Nephron progenitor cell (in vitro differentiated cells): ENCODE measurements at places on chromosomes 7 and 10.
A peak's percentile ranks its signal among the peaks of the same experiment; 100 is the strongest.

DNA sequence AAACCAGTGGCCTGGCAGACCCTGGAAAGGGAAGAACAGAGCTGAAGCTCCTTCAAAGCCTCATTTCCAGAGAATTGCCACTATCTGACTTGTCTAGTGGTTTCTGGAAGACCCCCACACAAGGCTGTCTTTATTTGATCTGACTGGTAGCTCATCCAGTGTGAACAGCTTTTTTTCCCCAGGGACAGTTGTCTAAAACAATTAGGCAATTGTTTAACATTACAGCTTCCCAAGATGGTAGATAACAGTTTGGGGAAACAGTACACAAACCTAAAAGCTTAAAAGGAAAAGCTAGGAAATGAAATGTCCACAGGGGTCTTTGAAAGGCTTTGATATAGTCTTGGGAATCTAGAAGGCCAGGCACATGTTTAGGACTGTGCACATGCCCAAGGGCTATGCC is 203.4 kb upstream of the CTBP2 start:
- H3K36me3 ChIP-seq = peaks cover 9% of the 10 kb centered on the region
- no peak overlapping the region for H3K4me3 ChIP-seq
- no peak overlapping the region for H3K27ac ChIP-seq
- no peaks in the 10 kb centered on the region for H3K4me1 ChIP-seq
- H3K27me3 ChIP-seq = peaks cover 5% of the 10 kb centered on the region

- no peak overlapping the region for H3K4me3 ChIP-seq
- no peak for DNase-seq
- H3K27ac ChIP-seq = no peak overlapping the region
- H3K27me3 ChIP-seq = no peaks in the 10 kb centered on the region
- peaks cover 51% of the 10 kb centered on the region for H3K36me3 ChIP-seq
Observed at GRCh38 chr7:88203401-88203800, 16.4 kb downstream of the SRI start.

- peaks cover 6% of the 10 kb centered on the region for H3K27me3 ChIP-seq
- H3K4me3 ChIP-seq = no peak overlapping the region
- H3K4me1 ChIP-seq = no peaks in the 10 kb centered on the region
- no peak overlapping the region for H3K27ac ChIP-seq
- no peak for DNase-seq
- H3K36me3 ChIP-seq = no peaks in the 10 kb centered on the region
Observed at GRCh38 chr7:17502213-17503060, 204.0 kb downstream of the AHR start.

GRCh38 chr10:85548034-85548433 is 818.6 kb downstream of the GRID1 start:
- H3K4me1 ChIP-seq = peaks cover 19% of the 10 kb centered on the region
- H3K27ac ChIP-seq = no peak overlapping the region
- peak; percentile 12 for DNase-seq
- no peak overlapping the region for H3K4me3 ChIP-seq

GRCh38 chr7:30269490-30269889 is 14.9 kb upstream of the ZNRF2 start:
- H3K27ac ChIP-seq = no peak overlapping the region
- H3K36me3 ChIP-seq = no peaks in the 10 kb centered on the region
- H3K4me3 ChIP-seq = no peak overlapping the region
- no peak for DNase-seq
- H3K27me3 ChIP-seq = peaks cover 8% of the 10 kb centered on the region
- H3K4me1 ChIP-seq = no peaks in the 10 kb centered on the region

DNA sequence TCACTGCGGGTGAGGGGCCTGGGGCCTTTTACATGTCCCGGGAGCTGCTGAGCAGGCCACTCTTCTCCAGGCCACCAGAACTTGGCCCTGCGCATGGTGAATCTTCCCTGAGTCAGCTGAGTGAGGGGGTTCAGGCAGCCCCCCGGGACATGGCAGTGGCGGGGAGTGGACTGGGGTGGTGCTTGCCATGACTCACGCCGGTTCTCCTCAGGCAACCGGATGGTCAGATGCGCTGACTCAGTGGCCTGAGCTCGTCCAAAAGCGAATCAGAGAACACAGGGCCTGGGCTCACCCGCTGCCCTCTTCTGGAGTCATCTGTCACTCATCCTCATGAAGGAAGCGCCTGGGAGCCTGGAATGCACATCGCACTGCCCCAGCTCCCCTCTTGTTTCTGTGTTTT is 33.5 kb downstream of the HTRA1 start:
- no peak for DNase-seq
- H3K27me3 ChIP-seq = peaks cover 15% of the 10 kb centered on the region
- no peaks in the 10 kb centered on the region for H3K36me3 ChIP-seq

- no peaks in the 10 kb centered on the region for H3K36me3 ChIP-seq
- H3K4me3 ChIP-seq = peak overlapping the region; percentile 80
- H3K4me1 ChIP-seq = peaks cover 37% of the 10 kb centered on the region
- H3K27ac ChIP-seq = no peak overlapping the region
- no peak for DNase-seq
Observed at GRCh38 chr10:93995182-93995581, 1.5 kb downstream of the PLCE1 start.

GRCh38 chr7:36748017-36748487 is 23.8 kb upstream of the AOAH start:
- no peak for DNase-seq
- H3K27me3 ChIP-seq = peaks cover 5% of the 10 kb centered on the region
- H3K27ac ChIP-seq = no peak overlapping the region
- no peak overlapping the region for H3K4me3 ChIP-seq
- no peaks in the 10 kb centered on the region for H3K36me3 ChIP-seq

DNA sequence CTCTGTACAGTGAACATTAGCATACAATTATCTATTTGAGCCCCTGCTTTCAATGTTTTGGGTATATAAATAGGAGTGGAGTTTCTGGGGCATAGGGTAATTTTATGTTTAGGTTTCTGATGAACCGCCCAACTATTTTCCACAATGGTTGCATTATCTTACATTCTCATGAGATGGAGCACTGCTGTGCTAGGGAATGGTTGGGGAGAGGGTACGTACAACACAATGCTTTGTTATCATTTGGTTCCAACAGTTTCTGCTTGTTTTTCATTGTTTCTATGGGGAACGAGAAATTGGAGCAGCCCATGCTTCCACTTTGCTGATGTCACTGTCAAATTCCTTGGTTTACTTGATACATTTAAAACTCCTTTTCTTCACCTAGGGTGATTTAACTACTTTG is 1115.3 kb downstream of the REEP3 start:
- no peaks in the 10 kb centered on the region for H3K36me3 ChIP-seq
- H3K4me1 ChIP-seq = no peaks in the 10 kb centered on the region
- peak overlapping the region; percentile 62 for H3K27ac ChIP-seq

GRCh38 chr7:128203047-128203491 is 38.0 kb upstream of the LEP start:
- H3K27me3 ChIP-seq = peaks cover 80% of the 10 kb centered on the region
- no peak overlapping the region for H3K4me3 ChIP-seq
- H3K36me3 ChIP-seq = no peaks in the 10 kb centered on the region
- H3K4me1 ChIP-seq = peaks cover 34% of the 10 kb centered on the region

- DNase-seq = no peak
- H3K4me3 ChIP-seq = no peak overlapping the region
- H3K27ac ChIP-seq = no peak overlapping the region
- H3K27me3 ChIP-seq = no peaks in the 10 kb centered on the region
Observed at GRCh38 chr10:67669978-67670377, 26.0 kb downstream of the CTNNA3 start.

- H3K4me3 ChIP-seq = peak overlapping the region; percentile 68
- peaks cover 52% of the 10 kb centered on the region for H3K4me1 ChIP-seq
- peak overlapping the region; percentile 69 for H3K27ac ChIP-seq
- H3K36me3 ChIP-seq = no peaks in the 10 kb centered on the region
Observed at GRCh38 chr7:114653364-114654088, 238.9 kb downstream of the FOXP2 start.

DNA sequence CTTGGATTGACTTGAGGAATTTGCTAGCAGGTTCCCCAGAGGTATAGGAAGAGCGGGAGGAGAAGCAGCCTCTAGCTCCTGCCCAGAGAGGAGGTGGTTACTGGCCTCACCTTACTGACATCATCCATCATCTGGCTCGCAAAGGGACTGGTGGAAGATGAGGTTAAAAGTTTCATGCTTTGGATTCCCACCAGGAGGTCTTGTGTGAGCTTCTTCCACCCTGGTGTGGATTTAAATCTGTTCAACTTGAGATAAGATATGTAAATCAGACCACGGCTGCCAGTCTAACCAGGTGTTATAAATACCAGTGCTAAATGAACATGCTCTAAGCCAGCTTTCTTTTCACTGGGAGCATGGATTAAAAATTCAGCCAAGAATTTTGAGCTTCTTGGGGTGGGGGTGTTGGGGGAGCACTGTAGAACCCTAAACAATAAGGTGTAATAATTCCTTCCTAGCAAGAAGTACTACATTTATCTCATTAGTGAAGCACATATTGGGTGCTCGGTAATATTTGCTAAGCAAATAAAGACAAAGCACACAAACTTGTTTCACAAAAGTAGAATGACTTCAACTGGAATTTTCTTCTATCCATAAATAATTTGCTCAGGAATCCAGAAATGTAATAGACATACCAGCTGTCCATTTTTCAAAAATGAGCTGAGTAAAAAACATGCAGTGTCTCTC is 7.8 kb downstream of the PROSER2 start:
- peaks cover 31% of the 10 kb centered on the region for H3K27me3 ChIP-seq
- DNase-seq = no peak
- H3K27ac ChIP-seq = no peak overlapping the region
- H3K36me3 ChIP-seq = no peaks in the 10 kb centered on the region

DNA sequence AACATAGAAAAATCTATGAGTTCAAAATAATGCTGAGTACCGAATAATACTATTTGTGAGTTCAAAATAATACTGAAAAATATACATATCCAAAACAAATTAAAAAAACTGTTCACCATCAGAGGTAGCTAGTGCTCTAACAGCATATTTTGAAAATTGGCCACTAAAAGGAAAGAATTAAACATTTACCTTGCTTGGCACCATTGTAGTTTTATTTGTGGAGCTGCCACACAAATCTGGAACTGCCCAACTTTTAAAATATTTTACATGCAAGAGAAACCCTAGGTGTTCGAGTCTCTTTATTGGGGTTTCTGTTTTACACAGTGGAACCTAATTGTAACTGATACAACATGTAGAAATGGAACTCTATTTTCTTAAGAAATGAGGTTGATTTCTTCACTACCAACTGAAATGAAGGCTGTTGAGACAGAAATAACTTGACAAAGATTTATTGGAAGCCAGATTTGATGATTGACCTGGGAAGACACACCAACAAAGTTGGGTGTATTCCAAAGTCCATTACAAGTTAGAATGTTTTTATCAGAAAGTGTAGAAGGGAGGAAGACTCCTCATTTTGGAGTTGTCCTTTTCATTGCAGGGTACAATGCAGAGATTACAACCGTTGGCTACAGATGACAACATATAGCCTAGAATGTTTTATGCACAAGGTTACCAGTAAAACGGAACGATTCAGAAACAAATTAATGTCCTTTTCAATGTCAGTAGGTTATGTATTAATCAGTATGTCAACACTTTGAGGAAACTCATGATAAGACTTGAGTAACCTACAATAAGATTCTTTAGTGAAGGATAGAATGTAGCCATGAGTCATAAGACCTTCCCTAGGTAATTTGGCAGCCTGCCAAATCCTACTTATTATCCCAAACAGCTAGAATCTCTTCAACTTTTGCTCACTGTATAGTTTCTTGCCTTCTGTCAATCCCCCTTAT is 73.8 kb upstream of the PAPSS2 start:
- DNase-seq = no peak
- H3K27me3 ChIP-seq = peaks cover 7% of the 10 kb centered on the region
- H3K4me1 ChIP-seq = peaks cover 6% of the 10 kb centered on the region

- no peak overlapping the region for H3K27ac ChIP-seq
- no peak for DNase-seq
- peaks cover 71% of the 10 kb centered on the region for H3K4me1 ChIP-seq
Observed at GRCh38 chr10:86673827-86674581, 5.7 kb downstream of the LDB3 start.

- H3K27me3 ChIP-seq = no peaks in the 10 kb centered on the region
- H3K36me3 ChIP-seq = peaks cover 12% of the 10 kb centered on the region
- DNase-seq = no peak
- H3K4me1 ChIP-seq = peaks cover 18% of the 10 kb centered on the region
- H3K4me3 ChIP-seq = no peak overlapping the region
- H3K27ac ChIP-seq = no peak overlapping the region
Observed at GRCh38 chr7:127758105-127758504, 106.1 kb downstream of the SND1 start.

GRCh38 chr7:133434246-133434865 is 181.5 kb downstream of the EXOC4 start:
- peaks cover 19% of the 10 kb centered on the region for H3K36me3 ChIP-seq
- no peaks in the 10 kb centered on the region for H3K27me3 ChIP-seq

GRCh38 chr7:142338633-142339501 is 81.0 kb upstream of the PRSS58 start:
- no peak overlapping the region for H3K4me3 ChIP-seq
- no peaks in the 10 kb centered on the region for H3K36me3 ChIP-seq
- DNase-seq = peak; percentile 66
- peaks cover 3% of the 10 kb centered on the region for H3K27me3 ChIP-seq

DNA sequence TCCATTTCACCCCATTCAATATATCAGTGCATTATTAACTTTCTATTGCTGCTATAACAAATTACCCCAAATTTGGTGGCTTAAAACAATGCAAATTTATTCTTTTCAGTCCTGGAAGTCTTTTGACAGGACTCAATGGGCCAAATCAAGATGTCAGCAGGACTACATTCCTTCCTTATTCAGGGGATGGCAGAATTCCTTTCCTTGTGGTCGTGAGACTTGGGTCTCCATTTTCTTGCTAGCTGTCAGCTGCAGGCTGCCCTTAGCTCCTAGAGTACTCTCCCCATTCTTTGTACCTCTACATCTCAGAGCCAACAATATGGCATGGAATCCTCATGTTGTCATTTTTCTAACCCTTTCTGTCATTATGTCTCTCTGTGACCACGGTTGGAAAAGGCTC is 310.6 kb downstream of the HDAC9 start:
- H3K36me3 ChIP-seq = no peaks in the 10 kb centered on the region
- peaks cover 2% of the 10 kb centered on the region for H3K27me3 ChIP-seq
- no peak for DNase-seq
- H3K4me3 ChIP-seq = no peak overlapping the region
- no peak overlapping the region for H3K27ac ChIP-seq

DNA sequence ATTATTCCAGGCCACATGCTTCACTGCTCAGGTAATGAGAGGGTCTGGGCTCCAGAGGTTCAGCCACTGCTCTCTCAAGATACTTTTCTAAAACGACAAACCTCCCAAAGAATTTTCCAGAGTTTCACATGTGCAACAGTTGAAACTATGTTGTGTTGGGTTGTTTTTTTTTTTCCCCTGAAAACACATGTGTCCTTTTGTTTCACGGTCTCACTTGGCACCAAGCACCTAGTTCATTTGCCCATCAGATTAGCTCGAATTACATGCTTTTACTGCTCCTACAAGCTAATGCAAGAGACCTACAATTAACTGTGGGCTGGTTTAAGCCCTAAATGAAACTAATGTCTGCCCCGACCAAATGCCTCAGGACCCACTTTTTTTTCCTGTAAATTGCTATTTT is 313.3 kb downstream of the FGFR2 start:
- peak overlapping the region; percentile 5 for H3K4me3 ChIP-seq
- H3K27me3 ChIP-seq = no peaks in the 10 kb centered on the region
- H3K4me1 ChIP-seq = peaks cover 53% of the 10 kb centered on the region
- no peak for DNase-seq
- H3K27ac ChIP-seq = no peak overlapping the region
